ENCODE measurements at places on chromosomes 12 and 14.

- no peak for DNase-seq
These were observed 5.6 kb upstream of the ACTN1 start for GRCh38 chr14:68984686-68985085.

- no peak for DNase-seq
These were observed 183.1 kb downstream of the KLHL28 start for GRCh38 chr14:44778604-44779003.

DNA sequence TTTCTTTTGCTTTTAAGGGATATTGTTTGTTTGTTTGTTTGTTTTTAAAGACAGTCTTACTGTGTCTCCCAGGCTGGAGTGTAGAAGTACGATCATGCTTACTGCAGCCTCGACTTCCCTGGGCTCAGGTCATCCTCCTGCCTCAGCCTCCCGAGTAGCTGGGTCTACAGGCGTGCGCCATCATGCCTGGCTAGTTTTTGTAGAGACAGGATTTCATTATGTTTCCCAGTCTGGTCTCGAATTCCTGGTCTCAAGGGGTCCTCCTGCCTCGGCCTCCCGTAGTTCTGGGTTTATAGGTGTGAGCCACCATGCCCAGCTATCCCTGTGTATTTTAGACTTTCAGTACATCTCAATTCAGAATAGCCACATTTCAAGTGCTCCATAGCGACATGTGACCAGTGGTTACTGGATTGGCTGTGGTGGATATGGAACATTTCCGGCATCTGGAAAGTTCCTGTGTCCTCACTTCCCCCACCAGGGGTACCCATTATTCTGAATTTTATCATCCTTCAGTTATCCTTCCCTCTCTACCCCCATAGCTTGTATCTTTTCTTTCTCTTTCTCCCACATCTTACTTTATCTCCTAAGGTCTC, 61.1 kb downstream of the HRK start:
- DNase-seq, result no peak

GRCh38 chr14:68561531-68562007, 231.3 kb downstream of the ZFP36L1 start:
- DNase-seq, result no peak

DNA sequence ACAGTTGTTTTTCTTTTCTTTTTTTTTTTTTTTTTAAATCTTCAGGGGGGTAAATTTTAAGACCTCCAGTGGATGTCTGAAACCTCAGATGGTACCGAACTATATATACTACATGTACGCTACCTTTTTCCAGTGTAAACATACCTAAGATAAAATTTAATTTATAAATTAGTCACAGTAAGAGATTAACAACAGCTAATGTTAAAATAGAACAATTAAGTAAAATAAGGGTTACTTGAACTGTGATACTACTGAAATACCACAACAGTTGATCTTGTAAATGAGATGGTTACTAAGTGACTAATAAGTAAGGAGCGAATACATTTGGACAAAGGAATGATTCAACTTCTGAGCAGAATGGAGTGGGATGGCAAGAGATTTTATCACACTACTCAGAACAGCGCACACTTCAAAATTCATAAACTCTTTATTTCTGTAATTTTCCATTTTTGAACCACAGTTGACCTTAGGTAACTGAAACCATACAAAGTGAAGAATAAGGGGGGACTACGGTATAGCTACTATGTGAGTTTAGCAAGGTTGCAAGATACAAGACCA, 80.5 kb upstream of the PCED1B start:
- DNase-seq, result no peak

DNA sequence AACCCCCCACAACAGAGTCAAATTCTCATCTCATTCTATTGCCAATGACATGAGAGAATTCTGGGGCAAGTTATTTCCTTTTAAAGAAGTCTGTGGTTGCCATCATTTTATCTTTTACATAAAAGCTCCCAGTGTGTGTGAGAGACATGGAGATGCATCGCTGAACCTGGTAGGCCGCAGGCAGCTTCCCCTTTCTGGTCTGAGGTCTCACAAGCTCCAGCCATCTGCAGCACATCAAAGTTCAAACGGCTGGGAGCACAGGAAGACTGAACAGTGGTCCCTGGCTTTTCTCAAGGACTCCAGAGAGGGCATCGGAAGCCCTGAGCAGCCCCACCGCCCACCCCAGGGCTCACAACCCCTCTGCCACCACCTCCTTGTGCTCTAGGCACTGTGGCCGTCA, 141.7 kb downstream of the RIMBP2 start:
- no peak for DNase-seq

GRCh38 chr12:114266536-114266935, 139.4 kb downstream of the TBX5 start:
- no peak for DNase-seq

All from activated CD8-positive, alpha-beta memory T cell treated with anti-CD3 and anti-CD28 coated beads for 48 hours (primary cell).